ENCODE measurements at places on chromosomes 5 and 9.
A peak's percentile ranks its signal among the peaks of the same experiment; 100 is the strongest.

DNA sequence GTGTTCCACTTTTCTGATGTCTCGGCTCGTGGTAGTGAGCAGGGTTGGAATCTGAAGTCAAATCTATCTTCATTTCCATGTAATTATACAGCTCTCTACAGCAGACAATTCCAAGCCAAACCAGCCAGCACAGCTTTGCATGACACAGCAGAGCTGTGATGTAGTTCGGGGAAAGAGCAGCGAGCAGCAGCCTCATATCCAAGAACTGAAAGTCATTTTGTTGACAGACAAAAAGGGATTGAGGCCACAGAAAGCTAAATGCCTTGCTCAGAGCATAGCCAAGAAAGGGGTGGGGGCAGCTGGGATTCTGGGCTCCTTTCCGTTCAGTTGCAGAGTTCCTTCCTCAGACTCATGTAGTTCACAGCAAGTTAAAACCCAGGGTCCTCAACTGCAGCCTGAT lies 32.1 kb downstream of the LCP2 start:
- no peak for DNase-seq

- DNase-seq, result peak; percentile 9
Measured at GRCh38 chr5:28234356-28234968, 1196.1 kb upstream of the CDH9 start.

GRCh38 chr5:18024542-18024941 lies 390.3 kb downstream of the TAF11L14 start:
- DNase-seq, result no peak

GRCh38 chr5:151094852-151095245 lies 14.0 kb upstream of the TNIP1 start:
- DNase-seq, result peak; percentile 29

- DNase-seq, result no peak
Measured at GRCh38 chr9:38467404-38467803, 43.1 kb upstream of the IGFBPL1 start.

- peak; percentile 69 for DNase-seq
Measured at GRCh38 chr9:127562841-127563401, 49.2 kb upstream of the STXBP1 start.

DNA sequence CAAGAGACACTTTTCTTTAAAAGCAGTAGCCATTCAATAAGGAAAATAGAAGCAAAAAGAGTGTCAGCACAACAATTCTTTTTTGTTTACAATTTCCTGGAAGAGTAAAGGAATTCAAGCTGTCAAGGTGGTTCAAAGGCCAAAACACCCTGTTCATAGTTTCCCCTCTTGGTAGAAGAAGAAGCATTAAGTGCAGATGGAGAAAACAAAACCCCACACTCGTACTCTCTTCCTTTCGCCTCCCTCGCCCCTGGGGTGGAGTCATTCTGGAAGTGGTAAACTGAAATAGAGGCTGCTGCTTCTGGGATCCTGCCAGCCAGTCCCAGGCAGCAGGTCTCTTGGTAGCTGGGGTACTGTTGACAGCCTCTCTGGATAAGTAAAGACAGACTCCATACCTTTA lies 105.0 kb downstream of the ANKRD55 start:
- DNase-seq, result no peak

- DNase-seq, result no peak
Measured at GRCh38 chr5:116358911-116359418, 215.7 kb downstream of the SEMA6A start.

GRCh38 chr9:129414993-129415941 lies 205.6 kb downstream of the C9orf50 start:
- peak; percentile 27 for DNase-seq

DNA sequence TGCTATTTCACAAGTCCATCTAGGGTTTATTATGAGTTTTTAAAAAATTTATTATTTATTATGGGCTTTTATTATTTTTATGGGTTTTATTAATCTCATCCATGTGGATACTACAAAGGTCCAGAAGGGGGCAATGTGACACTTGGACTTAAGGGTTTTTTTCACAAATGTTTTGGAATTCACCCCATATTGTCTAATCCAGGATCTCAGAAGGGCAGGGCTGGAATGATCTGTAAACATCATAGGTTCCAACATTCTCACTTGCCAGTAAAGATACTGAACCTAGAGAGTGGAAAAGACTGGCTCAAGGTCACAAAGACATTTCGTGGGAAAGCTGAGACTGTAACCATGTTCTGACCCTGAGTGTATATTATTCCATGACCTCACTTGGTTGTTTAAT lies 35.6 kb downstream of the NIM1K start:
- DNase-seq, result peak; percentile 37

GRCh38 chr9:36744678-36745077 lies 172.0 kb downstream of the MELK start:
- DNase-seq, result no peak

DNA sequence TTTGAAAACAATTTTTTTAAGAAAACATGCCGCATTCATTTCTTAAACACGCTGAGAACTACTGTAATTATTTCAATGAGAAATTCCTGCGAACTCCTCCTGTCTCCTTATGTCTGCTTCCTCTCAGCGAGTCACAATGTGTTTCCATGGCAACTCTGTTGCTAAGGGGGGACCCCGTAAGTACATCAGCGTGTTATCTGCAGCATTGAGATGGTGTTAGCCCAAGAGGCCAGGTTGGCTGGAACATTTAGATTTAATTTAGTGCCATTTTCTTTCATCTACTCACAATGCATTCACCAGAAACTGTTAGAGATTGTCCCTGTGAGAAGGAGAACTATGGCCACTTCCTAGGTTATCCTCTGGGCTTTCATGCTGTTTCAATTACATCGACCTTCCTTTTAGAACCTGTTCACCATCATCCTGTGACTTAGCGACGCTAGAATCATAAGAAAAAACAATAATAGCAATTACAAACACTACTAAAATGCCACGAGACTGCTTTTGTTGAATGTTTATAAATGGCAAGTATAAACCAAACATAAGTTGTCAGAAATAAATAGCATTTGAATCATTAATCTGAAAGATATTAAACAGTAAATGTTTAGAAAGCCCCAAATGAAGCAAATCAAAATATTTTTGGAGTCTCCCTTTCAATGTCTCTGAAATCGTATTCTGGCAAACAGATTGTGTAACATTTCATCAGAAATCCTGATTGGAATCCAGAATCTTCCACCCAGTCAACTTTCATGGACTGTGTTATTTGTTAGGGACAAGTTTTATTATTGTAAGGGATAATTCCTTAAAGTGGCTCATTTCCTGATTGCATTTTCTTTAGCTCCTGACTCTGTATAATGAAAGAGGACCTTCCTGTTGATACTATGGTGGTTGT lies 39.7 kb upstream of the SHC3 start:
- DNase-seq, result peak; percentile 29

- no peak for DNase-seq
Measured at GRCh38 chr5:98187945-98188344, 585.5 kb upstream of the RGMB start.

DNA sequence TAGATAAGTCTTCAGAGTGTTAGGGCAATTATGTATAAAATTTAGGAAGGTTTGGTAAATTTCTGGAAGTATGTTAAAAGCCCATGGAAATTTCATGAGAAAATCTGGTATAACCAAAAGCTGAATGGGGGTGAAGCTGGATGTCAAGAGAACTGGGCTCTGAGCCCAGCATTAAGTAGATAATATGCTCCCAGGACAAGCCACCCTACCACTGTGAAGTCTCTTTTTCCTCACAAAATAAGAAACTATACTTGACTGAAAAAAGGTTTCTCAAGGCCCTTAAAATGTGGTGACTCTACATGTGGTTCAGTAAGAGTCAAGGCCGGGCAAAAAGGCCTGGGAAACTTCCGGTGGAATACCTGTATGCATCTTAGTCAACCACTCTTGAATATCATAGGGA lies 310.3 kb downstream of the EBF1 start:
- DNase-seq, result no peak

- DNase-seq, result peak; percentile 65
Measured at GRCh38 chr9:21465859-21466518, 16.1 kb downstream of the IFNE start.

GRCh38 chr5:2335125-2335732 lies 416.2 kb downstream of the IRX2 start:
- DNase-seq, result no peak

DNA sequence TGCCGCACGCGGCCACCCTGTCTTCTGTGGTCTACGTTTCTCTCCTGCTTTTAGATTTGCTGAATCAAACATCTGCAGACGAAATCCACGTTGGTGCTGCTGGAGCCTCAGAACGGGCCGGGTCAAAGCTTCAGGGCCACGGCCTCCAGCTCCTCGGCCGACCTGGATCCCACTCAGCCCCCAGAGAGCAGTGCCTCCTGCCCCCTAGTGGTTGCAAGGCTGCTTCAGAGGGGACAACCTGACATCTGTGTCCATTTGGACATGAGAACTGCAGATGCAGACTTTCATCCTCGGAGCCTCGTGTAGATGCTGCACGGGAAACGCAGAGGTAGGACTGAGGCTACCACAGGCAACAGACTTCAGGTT lies 23.0 kb upstream of the SLC6A3 start:
- DNase-seq, result no peak

DNA sequence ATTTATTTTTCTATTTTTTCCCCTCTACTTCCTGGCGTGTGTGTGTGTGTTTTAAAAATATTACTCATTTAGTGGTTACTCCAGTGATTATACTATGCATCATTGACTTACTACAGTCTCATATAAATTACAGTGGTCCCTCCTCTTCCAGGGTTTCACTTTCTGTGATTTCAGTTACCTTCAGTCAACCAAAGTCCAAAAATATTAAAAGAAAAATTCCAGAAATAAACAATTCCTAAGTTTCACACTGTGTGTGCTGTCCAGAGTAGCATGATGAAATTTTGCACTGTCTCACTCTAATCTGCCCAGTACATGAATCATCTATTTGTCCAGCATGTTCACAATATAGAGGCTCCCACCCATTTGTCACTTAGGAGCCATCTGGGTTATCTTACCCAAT lies 47.4 kb upstream of the CCDC112 start:
- peak; percentile 53 for DNase-seq
